ENCODE measurements at places on chromosomes 4 and X. TPM values are rescaled to one million over a fixed set of nuclear protein-coding genes. Genes with fewer than 3 reads are reported as not detected.

The TMEM187 gene
- polyA plus RNA-seq: 6.3 TPM

The LUZP4 gene
- not detected for polyA plus RNA-seq

The CPE gene
- polyA plus RNA-seq: 8.8 TPM

The STPG2 gene
- not detected for polyA plus RNA-seq

The PCSK1N gene
- polyA plus RNA-seq: 15.3 TPM

The SRPK3 gene
- 1.7 TPM for polyA plus RNA-seq

The PLRG1 gene
- polyA plus RNA-seq: 43.8 TPM

The ABLIM2 gene
- 2.4 TPM for polyA plus RNA-seq

The HSFX4 gene
- not detected for polyA plus RNA-seq

The HGFAC gene
- polyA plus RNA-seq: 3.4 TPM

The MAP7D2 gene
- polyA plus RNA-seq: 4.9 TPM

The ZDHHC15 gene
- polyA plus RNA-seq: 0.12 TPM

The GLOD5 gene
- polyA plus RNA-seq: 1.7 TPM

The FRMPD4 gene
- polyA plus RNA-seq: 0.03 TPM

The WDR1 gene
- 91.2 TPM for polyA plus RNA-seq

Measured in stomach (tissue), 19 donors.